ENCODE measurements at places on chromosomes 1 and 21. TPM values are rescaled to one million over a fixed set of nuclear protein-coding genes. Genes with fewer than 3 reads are reported as not detected.

GRCh38 chr1:9311479-9311878, 18.8 kb downstream of the SPSB1 start:
- no peak for DNase-seq

DNA sequence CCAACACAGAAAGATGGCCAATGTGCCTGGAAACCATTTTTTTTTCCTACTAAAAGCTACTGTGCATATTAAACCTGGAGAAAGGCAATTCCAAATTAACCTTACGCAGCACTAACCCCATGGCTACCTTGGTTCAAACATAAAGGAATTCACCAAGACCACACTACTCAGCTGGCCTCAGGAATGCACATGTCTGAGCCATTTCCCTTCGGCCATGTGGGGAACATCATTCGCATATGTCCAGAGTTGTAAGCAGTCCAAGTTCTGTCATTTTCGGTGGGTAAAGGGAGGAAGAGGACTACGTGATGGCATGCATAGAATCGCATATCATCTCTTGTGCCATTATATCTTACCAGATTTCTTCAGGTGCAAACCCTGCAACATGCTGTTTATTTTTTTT, 175.4 kb downstream of the NTMT2 start:
- DNase-seq = no peak

- DNase-seq = peak; percentile 67
Measured at GRCh38 chr1:1540090-1540817, at the start of gene TMEM240. Gene TMEM240 (minus strand): TSS chr1:1540624. CDS start chr1:1540346, 278 bp downstream.

NECTIN4 gene
- not detected for polyA plus RNA-seq
